ENCODE measurements at places on chromosomes 1 and 21. TPM values are rescaled to one million over a fixed set of nuclear protein-coding genes. Genes with fewer than 3 reads are reported as not detected.

GRCh38 chr1:16208270-16208987 lies 4.0 kb downstream of the ARHGEF19 start:
- no peak overlapping the region for H3K4me3 ChIP-seq
- no peaks in the 10 kb centered on the region for H3K4me1 ChIP-seq
- no peak for DNase-seq
- H3K36me3 ChIP-seq: no peaks in the 10 kb centered on the region
- no peaks in the 10 kb centered on the region for H3K27me3 ChIP-seq

- H3K36me3 ChIP-seq: no peaks in the 10 kb centered on the region
- H3K4me3 ChIP-seq: no peak overlapping the region
- no peak overlapping the region for H3K27ac ChIP-seq
- no peak for DNase-seq
- no peaks in the 10 kb centered on the region for H3K4me1 ChIP-seq
Measured at GRCh38 chr1:158864595-158864994, 33.4 kb downstream of the MNDA start.

GRCh38 chr1:1205769-1206375 lies 520 bp downstream of the TNFRSF18 start:
- H3K4me3 ChIP-seq: no peak overlapping the region
- DNase-seq: peak; percentile 51
- H3K36me3 ChIP-seq: no peaks in the 10 kb centered on the region
- H3K27me3 ChIP-seq: peaks cover 7% of the 10 kb centered on the region
- 0 out of 2 replicates have a peak, but pooled peaks cover 3% of the 10 kb centered on the region for H3K4me1 ChIP-seq

DNA sequence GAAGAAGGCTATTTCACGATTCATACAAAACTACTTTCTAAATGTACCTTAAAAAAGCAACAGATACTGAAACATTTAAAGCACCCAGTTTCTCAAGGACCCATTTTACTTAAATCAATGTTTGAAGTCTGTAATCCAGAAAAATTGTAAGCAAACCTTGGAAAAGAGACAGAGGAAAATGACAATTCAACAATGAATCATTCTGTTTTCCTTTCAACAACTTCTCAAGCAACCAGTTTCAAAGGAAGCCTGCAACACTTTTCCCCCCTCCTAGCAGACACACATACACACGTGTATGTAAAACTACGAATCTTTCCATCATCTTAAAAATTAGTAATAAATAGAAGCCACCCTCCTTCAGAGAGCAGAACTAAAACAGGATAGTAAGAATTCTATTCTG lies 1.2 kb downstream of the RERE start:
- peak overlapping the region; percentile 88 for H3K27ac ChIP-seq
- H3K4me1 ChIP-seq: peaks cover 18% of the 10 kb centered on the region
- peak overlapping the region; percentile 90 for H3K4me3 ChIP-seq
- no peaks in the 10 kb centered on the region for H3K27me3 ChIP-seq
- no peak for DNase-seq

- peak overlapping the region; percentile 55 for H3K27ac ChIP-seq
- H3K4me1 ChIP-seq: peaks cover 2% of the 10 kb centered on the region
- no peaks in the 10 kb centered on the region for H3K27me3 ChIP-seq
- H3K4me3 ChIP-seq: no peak overlapping the region
- DNase-seq: no peak
- H3K36me3 ChIP-seq: no peaks in the 10 kb centered on the region
Measured at GRCh38 chr1:189323091-189323490, 1154.6 kb downstream of the BRINP3 start.

DNA sequence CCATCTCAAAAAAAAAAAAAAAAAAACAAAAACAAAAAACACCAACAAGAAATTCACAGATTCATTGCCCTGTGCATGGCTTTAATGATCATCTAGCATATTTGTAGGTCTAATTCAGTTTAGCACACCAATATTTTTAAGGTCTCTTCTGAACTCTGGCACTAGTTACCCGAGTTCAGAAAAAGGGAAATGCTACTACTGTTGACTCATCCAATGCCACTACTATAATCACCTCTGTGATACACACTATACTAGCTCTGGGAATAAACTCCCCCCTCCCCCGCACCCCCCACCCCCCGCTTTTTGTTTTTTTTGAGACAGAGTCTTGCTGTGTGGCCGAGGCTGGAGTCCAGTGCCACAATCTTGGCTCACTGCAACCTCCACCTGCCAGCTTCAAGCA lies 55.6 kb downstream of the FBXO42 start:
- no peaks in the 10 kb centered on the region for H3K27me3 ChIP-seq
- H3K36me3 ChIP-seq: peaks cover 8% of the 10 kb centered on the region
- no peak overlapping the region for H3K27ac ChIP-seq
- H3K4me3 ChIP-seq: no peak overlapping the region

DNA sequence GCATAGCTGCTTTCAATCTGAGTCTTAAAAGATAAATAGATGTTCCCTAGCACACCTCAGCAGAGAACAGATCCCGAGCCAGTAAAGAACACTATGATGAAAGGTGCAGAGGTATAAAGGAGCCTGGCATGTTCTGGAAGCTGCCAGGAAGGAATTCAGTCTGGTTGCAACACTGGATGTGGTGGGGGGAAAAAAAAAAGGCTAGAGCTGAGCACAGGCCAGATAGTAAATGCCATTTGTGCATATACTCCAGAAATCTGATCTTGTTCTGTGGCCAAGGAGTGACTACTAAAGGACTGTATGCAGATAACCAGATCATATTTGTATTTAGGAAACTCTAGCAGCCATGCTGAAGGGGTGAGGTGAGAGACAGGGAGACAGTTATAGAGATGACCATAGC lies 240.3 kb downstream of the VAV3 start:
- no peaks in the 10 kb centered on the region for H3K27me3 ChIP-seq
- no peaks in the 10 kb centered on the region for H3K4me1 ChIP-seq
- no peak overlapping the region for H3K27ac ChIP-seq
- no peak overlapping the region for H3K4me3 ChIP-seq
- H3K36me3 ChIP-seq: no peaks in the 10 kb centered on the region
- no peak for DNase-seq

DNA sequence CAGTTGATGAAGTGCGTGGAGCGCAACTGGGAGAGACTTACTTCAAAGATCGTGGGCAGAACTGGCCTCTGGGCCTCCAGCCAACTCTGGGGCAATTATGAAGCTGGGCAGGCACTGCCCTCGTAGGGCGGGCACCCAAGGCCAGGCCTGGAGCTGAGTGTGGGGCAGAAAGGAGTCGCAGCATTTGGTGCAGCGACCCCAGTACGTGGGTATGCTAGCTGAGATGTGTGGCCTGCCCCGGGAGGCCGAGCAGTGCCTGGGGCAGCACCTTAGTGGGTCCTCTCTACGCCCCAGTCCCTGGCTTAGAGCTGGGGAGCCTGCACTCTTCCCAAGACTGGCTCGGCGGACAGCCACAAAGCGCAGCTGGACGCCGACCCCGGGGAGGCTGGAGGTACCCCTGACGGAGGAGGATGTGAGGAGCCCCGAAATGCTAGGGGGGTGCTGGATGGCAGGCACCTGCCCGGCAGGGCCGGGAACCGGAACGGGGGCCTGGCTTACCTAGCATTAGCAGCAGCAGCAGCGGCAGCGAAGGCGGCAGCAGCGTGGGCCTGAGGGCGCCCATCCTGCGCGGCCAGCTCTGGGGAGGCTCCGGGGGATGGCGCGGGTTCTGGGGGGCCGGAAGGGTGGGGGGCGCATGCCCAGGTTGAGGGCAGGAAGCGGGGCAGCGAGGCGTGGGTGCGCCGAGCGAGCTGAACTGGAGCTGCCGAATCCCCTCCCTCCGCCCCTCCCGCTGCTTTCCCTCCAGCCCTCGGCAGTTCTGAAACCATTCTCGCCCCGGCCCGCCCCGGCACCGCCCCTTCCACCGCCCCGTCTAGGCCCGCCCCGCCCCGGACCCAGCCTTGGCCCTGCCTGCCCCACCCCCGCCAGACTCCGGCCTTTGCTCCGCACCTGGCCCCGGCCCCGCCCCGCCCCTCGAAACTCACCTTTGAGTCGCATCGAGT lies at the start of gene IGSF8:
TSS of gene IGSF8 (minus strand) at position 709 of the 941 bp plus-strand sequence. CDS start at position 562, 147 bp downstream.
- peaks cover 28% of the 10 kb centered on the region for H3K4me1 ChIP-seq
- H3K27ac ChIP-seq: peak within 1 kb of the TSS; percentile 60
- H3K36me3 ChIP-seq: peaks cover 4% of the 10 kb centered on the region
- peak within 1 kb of the TSS; percentile 81 for H3K4me3 ChIP-seq
- DNase-seq: peak; percentile 93

DNA sequence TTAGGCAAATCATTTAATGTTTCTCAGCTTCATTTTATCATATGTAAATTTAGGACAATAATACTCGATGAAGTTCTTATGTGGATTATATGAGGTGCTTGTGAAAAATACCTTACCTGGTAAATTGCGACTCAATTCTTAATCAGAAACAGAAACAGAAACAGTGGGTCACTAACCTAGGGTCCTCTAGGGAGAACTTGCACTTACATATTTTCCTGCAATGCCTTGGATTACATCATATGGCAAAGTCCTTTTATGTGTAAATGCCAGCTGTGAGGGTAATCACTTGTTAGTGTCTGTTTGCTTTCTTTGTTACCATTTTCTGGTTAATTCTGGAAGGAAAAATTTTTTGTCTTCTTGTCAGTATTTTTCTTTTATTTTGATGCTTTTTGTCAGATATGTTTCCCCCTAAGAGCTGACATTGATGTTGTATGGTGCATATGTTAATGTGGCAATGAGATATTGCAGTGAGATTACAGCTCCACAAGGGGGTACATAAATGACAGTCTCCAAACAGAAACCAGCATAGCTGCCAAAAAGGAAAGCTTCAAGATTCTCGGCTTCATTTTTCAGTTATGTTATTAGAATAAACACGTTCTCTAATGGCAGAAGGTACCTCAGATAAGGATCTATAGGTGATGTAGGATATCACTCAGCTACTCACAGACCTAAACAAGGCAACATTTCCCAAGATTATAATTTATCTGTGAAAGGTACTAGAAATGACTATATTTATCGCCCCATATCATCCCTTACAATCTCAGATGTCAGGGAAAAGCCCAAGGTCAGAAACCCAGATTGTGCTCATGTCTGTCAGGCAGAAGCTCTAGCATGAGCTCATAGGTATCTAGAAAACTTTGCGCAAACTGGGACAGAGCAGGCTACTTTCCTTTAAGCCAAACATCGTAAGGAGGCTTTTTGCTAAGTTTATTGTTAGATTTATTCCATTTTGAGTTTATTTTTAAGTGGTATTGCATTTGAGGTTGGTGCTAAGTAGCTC lies 119.9 kb downstream of the FASLG start:
- H3K36me3 ChIP-seq: no peaks in the 10 kb centered on the region
- H3K27me3 ChIP-seq: no peaks in the 10 kb centered on the region
- no peak overlapping the region for H3K27ac ChIP-seq
- H3K4me1 ChIP-seq: peaks cover 5% of the 10 kb centered on the region

- no peak overlapping the region for H3K27ac ChIP-seq
- no peaks in the 10 kb centered on the region for H3K27me3 ChIP-seq
- no peak for DNase-seq
- no peaks in the 10 kb centered on the region for H3K4me1 ChIP-seq
- no peak overlapping the region for H3K4me3 ChIP-seq
Measured at GRCh38 chr1:106680216-106680615, 376.3 kb upstream of the PRMT6 start.

DNA sequence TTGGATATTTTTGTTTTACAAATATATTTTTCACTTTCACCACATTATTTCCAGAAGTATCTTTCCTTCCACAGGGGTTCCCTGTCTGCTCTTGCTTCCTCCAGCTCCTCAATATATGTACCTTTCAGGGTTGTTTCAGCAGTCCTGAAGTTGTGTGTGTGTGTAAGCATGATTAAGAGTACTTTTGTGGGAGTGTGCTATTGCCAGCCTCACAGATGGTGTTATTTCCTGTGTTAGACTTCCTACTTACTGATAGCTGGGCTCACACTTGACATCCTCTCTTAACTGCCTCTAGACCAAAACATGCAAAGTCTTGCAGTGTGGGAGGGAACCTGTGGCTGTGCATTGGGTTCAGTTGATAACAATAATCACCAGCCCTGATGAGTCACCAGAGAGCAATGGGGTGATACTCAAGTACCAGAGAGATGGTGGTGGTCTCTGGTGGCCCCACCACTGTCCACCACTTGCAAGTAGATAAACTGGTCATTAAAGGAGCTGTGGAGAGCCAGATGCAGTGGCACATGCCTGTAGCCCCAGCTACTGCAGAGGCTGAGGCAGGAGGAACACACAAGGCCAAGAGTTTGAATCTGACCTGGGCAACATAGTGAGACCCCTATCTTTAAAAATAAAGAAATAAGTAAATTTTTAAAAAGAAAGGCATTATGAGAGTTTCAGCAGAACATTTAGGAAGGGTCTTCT lies 126.7 kb downstream of the NR5A2 start:
- H3K27me3 ChIP-seq: peaks cover 4% of the 10 kb centered on the region
- H3K4me3 ChIP-seq: no peak overlapping the region
- no peaks in the 10 kb centered on the region for H3K36me3 ChIP-seq
- no peak for DNase-seq
- H3K4me1 ChIP-seq: no peaks in the 10 kb centered on the region

GRCh38 chr1:2115702-2116341 lies 65.6 kb downstream of the PRKCZ start:
- no peaks in the 10 kb centered on the region for H3K4me1 ChIP-seq
- no peaks in the 10 kb centered on the region for H3K27me3 ChIP-seq
- no peak overlapping the region for H3K27ac ChIP-seq
- DNase-seq: no peak
- no peaks in the 10 kb centered on the region for H3K36me3 ChIP-seq

DNA sequence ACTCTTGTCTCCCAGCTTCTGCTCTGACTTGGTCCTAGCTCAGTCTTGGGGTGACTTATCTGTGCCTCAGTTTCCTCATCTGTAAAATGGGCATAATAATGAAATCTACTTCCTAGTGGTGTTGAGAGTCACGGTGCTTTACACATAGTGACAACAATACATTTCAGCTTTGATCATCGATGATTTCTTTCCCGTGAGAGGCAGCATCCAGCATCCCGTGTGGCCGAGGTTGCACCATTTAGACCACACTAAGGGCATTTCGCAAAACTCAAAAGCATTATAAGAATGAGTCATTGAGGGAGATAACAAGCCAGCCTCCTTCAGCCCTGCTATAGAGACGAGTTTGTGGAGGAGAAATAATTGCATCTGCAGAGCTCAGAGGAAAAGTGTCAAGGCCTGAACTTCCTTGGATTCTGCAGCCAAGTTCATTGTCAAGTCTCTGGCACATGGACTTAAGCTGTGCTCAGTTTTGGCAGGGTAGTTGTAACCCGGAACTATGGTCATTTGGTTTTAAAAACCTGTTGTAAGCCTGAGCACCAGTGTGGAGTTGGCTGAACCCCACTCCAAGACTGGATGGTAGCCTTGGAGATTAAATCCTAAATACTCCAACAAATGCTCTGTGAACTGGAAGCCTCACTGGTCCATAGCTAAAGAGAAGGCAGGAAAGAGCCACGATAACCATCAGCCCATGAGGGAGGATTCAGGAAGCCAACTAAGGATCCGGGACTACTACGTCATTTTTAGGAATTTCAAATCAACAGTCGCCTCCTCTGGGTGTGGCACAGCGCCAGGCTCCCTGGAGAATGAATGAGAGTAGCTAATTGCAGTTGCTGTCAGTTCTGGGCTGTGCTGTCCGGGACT lies 64.2 kb downstream of the TCP10L start:
- H3K4me1 ChIP-seq: peaks cover 15% of the 10 kb centered on the region
- peaks cover 7% of the 10 kb centered on the region for H3K36me3 ChIP-seq
- peak; percentile 62 for DNase-seq
- H3K27ac ChIP-seq: peak overlapping the region; percentile 99

GRCh38 chr1:12052008-12052573 lies 11.0 kb upstream of the TNFRSF8 start:
- DNase-seq: no peak
- no peak overlapping the region for H3K27ac ChIP-seq
- H3K4me1 ChIP-seq: peaks cover 22% of the 10 kb centered on the region
- H3K36me3 ChIP-seq: no peaks in the 10 kb centered on the region
- H3K27me3 ChIP-seq: no peaks in the 10 kb centered on the region

The ABCG1 gene
- 0.11 TPM for polyA plus RNA-seq

The LRRC38 gene
- polyA plus RNA-seq: not detected

The SYNJ1 gene
- 3.3 TPM for polyA plus RNA-seq

The LCE6A gene
- not detected for polyA plus RNA-seq

The LRRN2 gene
- not detected for polyA plus RNA-seq

The KIF2C gene
- polyA plus RNA-seq: 22.2 TPM

The AMY2A gene
- polyA plus RNA-seq: not detected

The SELE gene
- 0.10 TPM for polyA plus RNA-seq

The FCGR1A gene
- not detected for polyA plus RNA-seq

The CFHR4 gene
- polyA plus RNA-seq: not detected

The FHAD1 gene
- polyA plus RNA-seq: 0.55 TPM

The DNASE2B gene
- polyA plus RNA-seq: 0.03 TPM
